ENCODE measurements at places on chromosomes 6 and 20. TPM values are rescaled to one million over a fixed set of nuclear protein-coding genes. Genes with fewer than 3 reads are reported as not detected.
A peak's percentile ranks its signal among the peaks of the same experiment; 100 is the strongest.

DNA sequence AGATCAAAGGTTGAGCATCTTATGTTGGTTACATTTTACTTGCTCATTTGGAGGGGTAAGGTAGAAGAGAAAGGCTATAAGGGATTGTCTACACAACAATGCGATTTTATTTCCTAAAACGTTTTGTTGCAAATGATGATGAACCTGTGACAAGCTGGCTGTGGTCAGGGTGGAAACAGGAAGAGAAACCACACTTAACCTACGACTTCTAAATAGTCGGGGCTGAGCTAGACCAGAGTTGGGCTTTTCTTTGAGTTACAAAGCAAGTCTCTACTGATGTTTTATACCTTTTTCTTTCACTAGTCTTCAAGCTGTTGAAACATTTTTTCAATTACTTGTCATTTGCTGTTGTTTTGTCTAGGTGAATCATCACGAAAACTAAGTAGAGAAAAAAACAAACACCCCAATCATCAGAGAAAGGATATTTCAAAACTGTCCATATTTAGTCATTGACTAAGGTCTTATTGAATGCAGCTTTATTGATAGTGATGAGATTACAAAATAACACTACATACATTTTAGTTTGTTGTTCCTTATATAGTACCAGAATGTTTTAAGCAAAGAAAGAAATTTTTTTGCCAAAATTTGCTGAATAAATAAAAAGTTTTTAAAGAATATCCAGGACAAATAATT lies 18.0 kb downstream of the KLHL31 start:
- no peaks in the 10 kb centered on the region for H3K36me3 ChIP-seq
- H3K27me3 ChIP-seq, result no peaks in the 10 kb centered on the region
- H3K4me3 ChIP-seq, result 0 out of 2 replicates have a peak overlapping the region, but pooled peaks have one; percentile 15
- DNase-seq, result peak; percentile 44

- H3K4me3 ChIP-seq, result no peak overlapping the region
- no peaks in the 10 kb centered on the region for H3K27me3 ChIP-seq
- H3K36me3 ChIP-seq, result peaks cover 5% of the 10 kb centered on the region
- H3K27ac ChIP-seq, result no peak overlapping the region
These were observed 87.3 kb downstream of the FAM120B start for GRCh38 chr6:170393807-170394399.

The KIF25 gene
- not detected for total RNA-seq

DNA sequence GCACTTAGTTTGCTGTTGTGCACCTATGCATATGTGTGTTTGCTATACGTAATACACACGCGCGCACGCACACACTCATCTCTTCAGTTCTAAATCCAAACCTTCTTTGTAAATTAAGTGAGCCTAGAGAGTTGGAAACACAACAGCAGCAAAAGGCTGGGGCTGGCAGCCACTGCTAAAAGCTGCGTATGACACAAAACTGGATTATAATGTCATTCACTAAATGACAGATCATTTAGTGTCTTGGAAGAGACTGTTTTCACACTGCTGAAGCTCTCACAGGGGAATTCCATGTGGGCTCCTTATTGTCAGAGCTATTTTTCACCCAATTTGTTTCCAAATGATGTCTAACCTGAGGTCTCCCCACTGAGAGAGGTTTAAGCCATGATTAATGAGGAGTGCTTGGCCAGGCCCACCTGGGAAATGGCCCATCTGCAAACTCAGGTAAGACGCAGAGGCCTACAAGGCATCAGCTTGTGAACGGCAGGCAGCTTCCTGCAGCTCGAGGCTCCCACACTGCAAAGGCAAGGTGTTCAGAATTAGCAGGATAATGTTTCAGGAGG lies 94.2 kb downstream of the OLIG3 start:
- no peak overlapping the region for H3K27ac ChIP-seq
- no peak for DNase-seq
- no peak overlapping the region for H3K4me3 ChIP-seq
- no peaks in the 10 kb centered on the region for H3K4me1 ChIP-seq

The LAMA2 gene
- total RNA-seq, result 0.22 TPM

Data from PC-3 (cell line).